Uterus (tissue), 4 donors: ENCODE measurements at places on chromosomes 16 and 17. TPM values are rescaled to one million over a fixed set of nuclear protein-coding genes. Genes with fewer than 3 reads are reported as not detected.
A peak's percentile ranks its signal among the peaks of the same experiment; 100 is the strongest.

The BORCS6 gene
- 6.9 TPM for total RNA-seq

- DNase-seq = no peak
These were observed 7.3 kb downstream of the PROCA1 start for GRCh38 chr17:28704219-28704858.

The GSPT1 gene
- 73.7 TPM for total RNA-seq

- no peak for DNase-seq
These were observed 46.6 kb upstream of the LYRM9 start for GRCh38 chr17:27939474-27940465.

GRCh38 chr17:61443475-61443882 lies 8.7 kb upstream of the TBX4 start:
- no peak for DNase-seq

- DNase-seq = no peak
These were observed 36.3 kb downstream of the GLG1 start for GRCh38 chr16:74570412-74571301.

DNA sequence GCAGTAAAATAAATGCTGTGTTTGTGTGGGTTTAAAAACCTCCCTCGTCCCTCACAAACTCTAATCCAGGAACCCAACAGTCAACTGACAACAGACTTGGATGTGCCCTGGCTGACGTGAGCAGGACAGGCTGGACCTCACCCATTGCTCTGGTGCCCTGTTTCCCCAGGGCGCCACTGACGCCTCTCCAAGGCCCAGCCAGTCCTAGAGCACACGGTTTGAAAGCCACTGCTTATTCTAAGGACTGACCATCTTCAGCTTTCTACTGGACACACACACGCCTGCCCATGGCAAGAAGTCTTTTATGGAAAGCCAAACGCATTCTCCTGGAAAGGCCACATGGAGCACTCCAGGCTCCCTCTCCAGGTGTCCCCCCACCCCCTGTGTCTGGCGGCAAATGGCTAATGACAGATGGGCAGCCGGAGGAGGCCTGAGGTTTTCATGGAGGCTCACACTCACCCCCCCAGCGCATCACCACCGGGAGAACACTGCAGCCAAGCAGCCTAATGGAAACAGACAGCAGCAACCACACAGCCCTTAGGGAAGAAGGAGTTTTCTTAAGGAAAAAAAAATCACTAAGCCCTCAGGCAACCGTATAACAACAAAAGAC lies 319.2 kb downstream of the SOX9 start:
- DNase-seq = no peak

GRCh38 chr16:53090591-53091411 lies 36.0 kb downstream of the CHD9 start:
- DNase-seq = peak; percentile 98

GRCh38 chr16:85004587-85005205 lies 6.6 kb downstream of the ZDHHC7 start:
- peak; percentile 53 for DNase-seq

The CETP gene
- total RNA-seq = not detected

DNA sequence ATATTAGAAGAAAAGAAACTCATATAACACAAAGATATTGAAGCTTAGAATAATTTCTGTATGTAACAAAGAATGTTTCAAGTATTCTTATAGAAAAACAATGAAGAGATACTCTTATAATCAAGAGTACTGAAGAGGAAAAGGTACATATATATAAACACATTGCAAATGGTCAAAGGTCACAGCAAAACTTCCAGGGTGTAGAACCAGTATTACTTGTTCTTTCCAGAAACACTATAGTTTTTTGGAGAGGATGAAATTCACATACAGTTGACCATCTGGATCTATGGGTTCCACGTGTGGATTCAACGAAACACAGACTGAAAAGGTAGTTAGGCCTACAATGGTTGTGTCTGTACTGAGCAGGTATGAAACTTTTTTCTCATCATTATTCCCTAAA lies 22.6 kb downstream of the PRPSAP1 start:
- DNase-seq = no peak

DNA sequence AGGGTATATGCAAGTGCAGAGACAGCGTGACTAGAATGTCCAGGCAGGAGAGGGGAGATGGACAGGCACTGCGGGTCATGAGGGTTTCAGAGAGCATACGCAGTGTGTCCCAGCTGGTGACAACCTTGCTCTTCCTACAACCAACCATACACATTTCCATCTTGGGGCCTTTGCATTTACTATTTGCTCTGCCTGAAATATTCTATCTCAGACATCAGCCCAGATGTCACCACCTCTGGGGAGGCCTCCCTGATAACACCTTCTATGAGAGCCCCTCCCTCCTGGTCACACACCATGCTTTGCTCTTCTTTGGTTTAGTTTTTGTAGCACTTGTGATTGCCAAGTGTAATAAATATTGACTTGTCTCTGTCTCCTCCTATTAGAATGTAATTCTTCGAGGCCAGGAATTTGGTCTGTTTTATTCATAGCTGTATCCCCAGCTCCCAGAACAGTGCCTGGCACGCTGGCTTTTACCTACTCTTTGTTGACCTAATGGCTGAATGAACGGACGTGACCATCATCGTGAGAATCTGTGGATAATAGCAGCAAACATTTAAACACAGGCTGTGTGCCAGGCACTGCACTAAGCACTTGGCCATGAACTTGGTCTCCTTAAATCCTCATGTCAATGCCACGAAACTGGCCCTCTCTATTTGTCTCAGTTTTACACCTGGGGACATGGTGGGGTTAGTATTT lies 51.9 kb downstream of the PLCG2 start:
- DNase-seq = no peak

GRCh38 chr16:69917739-69918138 lies 33.4 kb upstream of the CLEC18A start:
- peak; percentile 73 for DNase-seq

DNA sequence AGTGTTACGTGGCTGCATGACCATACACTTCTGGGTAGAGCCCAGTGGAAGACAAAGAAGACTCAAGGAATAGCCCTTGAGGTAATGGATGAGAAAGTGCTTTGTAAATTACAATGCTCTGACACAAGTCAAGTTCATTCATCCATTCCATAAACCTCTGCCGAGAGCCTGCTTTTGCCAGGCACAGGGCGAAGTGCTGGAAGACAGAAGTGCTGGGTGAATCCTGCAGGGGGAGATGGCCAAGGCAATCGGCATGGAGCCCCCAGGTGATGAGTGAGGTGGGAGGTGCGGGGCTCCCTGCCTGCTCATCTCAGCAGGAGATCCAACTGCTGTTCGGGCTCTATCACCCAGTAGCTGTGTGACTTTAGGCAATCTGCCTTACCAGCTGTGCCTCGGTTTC lies 2.8 kb upstream of the SOCS3 start:
- DNase-seq = no peak

- no peak for DNase-seq
These were observed 31.5 kb upstream of the FOXF1 start for GRCh38 chr16:86478779-86479178.

GRCh38 chr16:12742741-12743140 lies 60.9 kb downstream of the CPPED1 start:
- no peak for DNase-seq

DNA sequence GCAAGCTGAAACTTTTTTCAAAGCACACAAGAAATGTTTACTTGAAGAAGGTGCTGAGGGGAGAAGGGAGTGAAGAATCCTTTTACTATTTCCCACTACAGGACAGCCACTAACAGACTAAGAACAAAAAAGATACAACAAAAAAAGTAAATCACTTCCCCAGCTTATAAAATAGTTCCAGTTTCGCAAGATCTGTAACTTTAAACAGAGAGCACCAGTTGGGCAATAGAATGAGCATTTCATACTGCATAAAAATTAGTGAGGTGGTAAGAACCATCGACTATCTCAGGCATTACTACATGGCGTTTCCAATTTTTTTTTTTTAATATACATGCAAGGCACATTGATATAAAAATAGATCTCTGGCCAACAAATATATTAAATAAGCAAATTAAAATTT lies 11.1 kb downstream of the CRYBA1 start:
- no peak for DNase-seq

The TMEM235 gene
- not detected for total RNA-seq

The CA7 gene
- not detected for total RNA-seq

DNA sequence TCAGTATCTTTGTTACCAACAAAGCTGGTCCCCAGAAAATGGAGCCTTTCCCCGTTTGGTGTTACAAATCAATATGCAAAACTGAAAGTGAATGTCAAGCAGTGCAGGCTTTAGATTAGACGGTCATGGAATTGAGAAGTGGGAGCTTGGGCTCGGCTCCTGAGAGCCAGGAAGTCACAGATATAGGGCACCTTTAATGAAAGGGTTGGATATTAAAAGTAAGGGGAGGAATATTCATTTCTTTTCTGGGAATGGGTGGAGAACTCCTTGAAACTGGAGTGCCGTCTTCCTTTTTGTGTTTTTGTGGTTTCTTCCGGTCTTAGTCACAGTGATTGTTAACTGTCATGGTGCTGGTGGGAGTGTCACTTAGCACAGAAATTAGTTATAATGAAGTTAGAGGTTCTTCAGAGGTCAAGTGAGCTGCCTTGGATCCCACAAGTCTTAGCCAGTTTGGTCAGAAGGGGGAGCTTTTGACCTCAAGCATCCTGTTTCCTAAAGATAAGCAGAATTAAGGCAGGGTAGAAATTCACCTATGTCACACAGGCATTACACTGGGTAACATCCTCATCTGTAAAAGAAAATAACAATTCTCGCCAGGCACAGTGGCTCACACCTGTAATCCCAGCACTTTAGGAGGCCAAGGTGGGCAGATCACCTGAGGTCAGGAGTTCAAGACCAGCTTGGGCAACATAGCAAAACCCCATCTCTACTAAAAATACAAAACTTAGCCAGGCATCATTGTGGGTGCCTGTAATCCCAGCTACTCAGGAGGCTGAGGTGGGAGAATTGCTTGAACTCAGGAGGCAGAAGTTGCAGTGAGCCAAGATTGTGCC lies 9.6 kb upstream of the EIF1 start:
- DNase-seq = no peak

DNA sequence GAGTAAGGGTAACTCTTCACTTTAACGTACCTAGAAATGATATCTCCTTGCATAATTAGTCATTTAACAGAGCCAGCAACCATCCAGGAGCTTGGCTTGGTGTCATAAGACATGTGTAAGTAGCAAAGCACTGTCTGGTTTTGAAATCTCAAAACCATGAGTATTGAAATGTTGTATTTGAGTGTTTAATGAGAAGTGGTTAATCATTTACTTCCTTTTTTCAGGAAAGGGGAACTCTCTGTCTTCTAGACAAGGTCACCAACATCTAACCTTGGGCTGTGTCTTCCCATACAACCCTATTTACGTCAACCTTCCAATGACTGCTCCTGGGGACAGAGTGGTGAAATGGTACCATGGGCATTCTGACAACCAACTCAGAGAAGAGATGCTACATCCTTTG lies 27.1 kb downstream of the PMP22 start:
- DNase-seq = no peak

DNA sequence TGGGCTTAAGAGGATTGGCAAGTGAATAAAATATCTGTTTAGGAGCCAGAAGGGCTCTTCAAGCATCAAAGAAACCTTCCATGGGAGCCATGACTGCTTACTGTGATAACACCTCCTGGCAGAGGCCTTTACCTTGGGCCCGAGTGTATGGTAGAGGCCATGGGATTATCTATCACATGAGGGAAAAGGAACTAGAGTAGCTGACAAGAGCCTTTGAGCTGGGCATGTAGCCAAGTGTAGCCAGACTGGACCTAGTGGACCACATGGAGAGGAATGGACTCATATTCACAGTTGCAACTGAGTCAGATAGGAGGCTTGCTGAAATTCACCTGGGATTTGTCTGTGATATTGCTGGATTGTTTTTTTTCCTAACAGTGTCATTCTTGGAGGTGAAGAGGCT lies 276.0 kb upstream of the ZFHX3 start:
- no peak for DNase-seq

DNA sequence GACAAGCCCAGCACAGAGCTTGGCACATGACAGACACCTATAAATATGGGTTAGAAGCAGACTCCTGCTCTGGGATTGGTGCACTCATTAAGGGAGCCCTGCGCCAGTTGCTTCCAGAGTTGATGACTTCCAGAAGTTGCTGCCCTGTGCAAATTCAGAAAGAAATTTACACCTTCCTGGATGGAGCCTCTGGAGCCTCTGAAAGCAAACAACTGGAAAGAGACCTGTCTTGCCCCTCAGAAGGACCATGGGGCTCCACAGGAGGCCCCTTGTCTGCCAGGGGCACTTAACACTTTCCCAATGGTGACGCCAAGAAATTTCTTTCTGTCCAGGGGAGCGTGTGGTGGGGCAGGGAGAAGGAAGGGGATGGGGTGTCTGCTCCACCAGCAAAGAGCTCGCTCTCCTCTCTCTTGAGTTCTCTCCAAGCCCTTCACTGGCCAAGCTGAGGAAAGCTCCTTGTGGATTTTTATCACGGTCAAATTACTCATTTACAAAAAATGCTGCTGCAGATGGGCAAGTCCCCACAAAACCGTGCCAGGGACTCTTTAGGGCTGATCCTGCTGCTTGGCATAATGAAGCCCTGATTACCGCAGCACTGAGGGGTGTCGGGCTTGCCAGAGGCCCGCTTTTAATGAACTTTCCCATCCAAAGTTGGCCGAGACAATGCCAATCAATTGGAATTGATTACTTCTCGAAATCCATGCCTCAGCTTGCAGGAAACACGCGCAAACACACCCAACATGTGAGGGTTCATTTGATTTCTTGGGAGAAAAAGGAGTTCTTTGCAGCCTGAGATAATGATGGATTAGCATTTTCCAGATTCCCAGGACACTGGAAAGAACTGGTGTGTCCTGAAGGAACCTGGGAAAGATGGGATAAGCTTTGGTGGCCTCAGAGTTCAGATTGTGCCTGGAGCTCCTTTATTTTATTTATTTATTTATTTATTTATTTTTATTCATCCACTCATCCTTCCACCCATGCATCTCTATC lies 583.6 kb upstream of the CDH5 start:
- no peak for DNase-seq

GRCh38 chr16:80739523-80739922 lies 64.9 kb downstream of the CDYL2 start:
- DNase-seq = no peak

- no peak for DNase-seq
These were observed 74.7 kb upstream of the CIBAR2 start for GRCh38 chr16:85187002-85187401.

The GPR179 gene
- total RNA-seq = 0.97 TPM

The OR4D1 gene
- not detected for total RNA-seq
